ENCODE measurements at places on chromosomes 1 and 21. TPM values are rescaled to one million over a fixed set of nuclear protein-coding genes. Genes with fewer than 3 reads are reported as not detected.
A peak's percentile ranks its signal among the peaks of the same experiment; 100 is the strongest.

GJA9 gene
- total RNA-seq = not detected

DNA sequence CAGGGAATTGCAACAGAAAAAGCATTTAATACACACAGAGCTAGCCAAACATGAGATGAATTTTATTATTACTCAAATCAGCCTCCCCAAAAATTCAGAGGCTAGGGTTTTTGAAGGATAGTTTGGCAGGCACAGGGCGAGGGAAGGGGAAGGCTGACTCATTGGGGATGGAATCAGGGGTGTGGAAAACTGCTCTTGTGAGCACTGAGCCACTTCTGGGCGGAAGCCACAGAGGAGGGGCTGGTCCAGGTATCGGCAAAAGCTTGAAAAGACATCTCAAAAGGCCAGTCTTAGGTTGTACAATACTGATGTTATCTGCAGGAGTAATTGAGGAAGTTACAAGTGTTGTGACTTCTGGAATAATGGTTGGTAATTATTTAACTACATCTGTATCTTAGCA lies 109.4 kb downstream of the TLR5 start:
- no peak for DNase-seq

- DNase-seq = peak; percentile 98
These were observed at the start of gene ATP6V0B for GRCh38 chr1:43974443-43975248. Gene ATP6V0B (plus strand): TSS chr1:43974960. CDS start chr1:43975041, 81 bp downstream.

- DNase-seq = no peak
These were observed 48.9 kb upstream of the SELENON start for GRCh38 chr1:25750923-25751605.

GRCh38 chr21:27570306-27570868 lies 603.5 kb upstream of the ADAMTS5 start:
- DNase-seq = peak; percentile 79

GRCh38 chr1:218640173-218640572 lies 295.0 kb downstream of the TGFB2 start:
- no peak for DNase-seq

- DNase-seq = no peak
These were observed 161.7 kb upstream of the EDN2 start for GRCh38 chr1:41646186-41646585.

- no peak for DNase-seq
These were observed 142.1 kb upstream of the ZBTB40 start for GRCh38 chr1:22309572-22309971.
